ENCODE measurements at places on chromosomes 3 and 15.

- DNase-seq: peak; percentile 17
Measured at GRCh38 chr3:69161587-69162307, 39.4 kb upstream of the LMOD3 start.

GRCh38 chr3:13711911-13712650 is 163.2 kb downstream of the FBLN2 start:
- DNase-seq: no peak

DNA sequence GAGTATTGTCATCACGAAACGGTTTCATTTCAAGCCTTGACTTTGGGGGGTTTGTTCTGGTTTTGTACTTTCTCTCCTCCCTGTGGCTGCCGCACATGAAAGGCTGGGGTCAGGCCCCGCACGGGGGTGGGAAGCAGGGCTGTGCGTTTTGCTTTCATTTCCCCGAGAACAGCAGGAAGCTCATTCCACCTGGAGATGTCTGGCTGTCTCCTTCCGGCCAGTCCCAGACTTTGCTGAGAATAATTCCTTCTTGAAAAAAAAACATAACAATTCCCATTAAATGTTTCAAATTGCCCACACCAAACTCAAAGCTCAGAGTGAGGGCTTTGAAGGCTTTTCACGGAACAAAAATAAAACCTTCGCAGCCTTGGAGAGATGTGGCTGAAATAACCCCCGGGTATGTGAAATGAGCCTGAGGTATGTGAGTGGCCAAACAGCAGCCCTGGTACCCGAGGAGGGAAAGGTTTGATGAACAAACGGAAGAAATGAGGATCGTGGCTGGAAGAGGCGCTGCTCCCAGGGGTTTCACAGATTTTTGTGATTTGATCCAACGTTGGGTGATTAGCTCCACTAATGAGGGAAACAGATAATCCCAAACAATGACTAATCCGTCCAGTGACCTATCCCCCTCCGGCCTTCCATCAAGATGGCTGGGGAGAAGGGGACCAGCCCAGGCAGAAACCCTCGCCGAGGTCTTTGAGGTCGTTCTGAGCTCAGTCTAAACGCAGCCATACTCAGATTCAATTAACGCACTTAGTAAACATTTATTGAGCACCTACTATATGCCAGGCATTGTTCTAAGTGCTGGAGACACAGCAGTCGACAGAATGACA is 126.9 kb upstream of the MEF2A start:
- no peak for DNase-seq

GRCh38 chr3:101038880-101039279 is 45.7 kb upstream of the ABI3BP start:
- no peak for DNase-seq

DNA sequence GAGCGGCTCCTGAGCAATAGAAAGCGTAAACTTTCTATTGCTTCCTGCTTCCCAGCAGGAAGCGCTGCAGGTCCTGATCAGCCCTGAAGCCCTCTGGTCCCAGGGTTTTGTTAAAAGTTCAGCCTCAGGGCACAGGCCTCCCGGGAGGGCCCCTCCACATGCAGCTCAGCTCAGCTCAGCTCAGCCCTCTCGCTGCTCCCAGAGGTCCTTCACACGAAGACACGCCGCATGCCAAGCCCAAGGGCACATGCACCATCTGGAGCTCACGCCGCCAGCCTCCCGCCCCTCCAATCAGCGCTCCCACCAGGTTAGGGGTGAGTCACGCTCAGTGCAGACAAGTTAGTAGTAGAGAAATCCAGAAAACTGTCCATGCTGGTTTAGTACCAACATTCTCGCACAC is 12.7 kb downstream of the TKT start:
- DNase-seq: no peak

- DNase-seq: no peak
Measured at GRCh38 chr3:189331002-189331418, 159.2 kb downstream of the TPRG1 start.

GRCh38 chr3:24589931-24590880 is 95.6 kb upstream of the THRB start:
- no peak for DNase-seq

Data from stimulated activated CD4-positive, alpha-beta T cell treated with anti-CD3 and anti-CD28 coated beads, Interleukin-2, amount 100 ng/mL, for 48 hours (primary cell).